ENCODE measurements at places on chromosomes 13 and 19.

- no peak for DNase-seq
Observed at GRCh38 chr13:91167706-91168385, 179.6 kb upstream of the MIR17HG start.

GRCh38 chr19:48329167-48329891 is 4.0 kb downstream of the EMP3 start:
- DNase-seq = peak; percentile 13

DNA sequence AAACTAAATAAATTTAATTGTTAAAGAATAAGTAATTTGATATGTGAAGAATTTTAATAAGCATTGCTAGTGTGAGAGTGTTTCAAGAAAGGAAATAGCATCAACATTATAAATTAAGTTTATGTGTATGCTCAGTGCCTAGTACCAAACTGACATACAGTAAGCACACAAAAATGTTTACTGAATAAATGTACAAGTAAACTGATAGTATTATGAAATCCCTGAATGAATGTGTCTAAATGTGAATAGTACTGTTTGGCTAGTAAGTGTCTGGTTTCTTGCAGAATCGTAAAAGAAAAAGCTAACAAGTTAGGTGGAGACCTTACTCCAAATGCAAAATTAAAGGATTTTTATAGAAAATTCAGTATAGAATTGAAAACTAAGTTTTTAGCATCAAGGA is 233.6 kb downstream of the PCDH9 start:
- no peak for DNase-seq

DNA sequence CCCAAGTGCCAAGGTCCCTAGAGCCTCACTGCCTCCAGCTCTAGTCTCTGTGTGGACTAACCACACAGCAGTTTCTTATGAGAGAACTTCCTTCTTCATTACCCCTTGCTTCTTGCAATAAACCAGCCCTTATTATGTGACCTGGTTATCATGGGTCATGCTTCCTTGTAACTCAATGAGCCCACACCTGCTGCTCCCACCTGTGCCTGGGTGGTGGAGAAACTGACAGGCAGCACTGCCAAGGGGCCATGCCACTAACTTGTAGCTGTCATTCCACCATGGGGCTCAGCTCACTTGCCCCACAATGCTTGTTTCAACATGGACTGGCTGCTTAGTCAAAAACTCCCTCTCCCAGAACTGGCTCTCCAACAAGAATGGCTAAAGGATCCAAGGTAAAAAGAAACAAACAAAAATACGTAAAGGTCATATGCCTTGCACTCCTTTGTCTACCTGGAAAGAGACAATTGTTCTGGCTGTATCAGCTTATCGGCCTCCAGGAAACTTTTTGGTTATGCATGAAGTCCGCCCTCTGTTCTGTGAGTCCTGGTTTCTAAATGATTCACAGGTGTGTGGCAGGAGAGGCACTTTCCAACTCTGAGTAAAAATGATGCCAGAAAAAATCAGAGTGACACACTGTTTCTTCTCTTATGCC is 446.4 kb downstream of the COG6 start:
- no peak for DNase-seq

DNA sequence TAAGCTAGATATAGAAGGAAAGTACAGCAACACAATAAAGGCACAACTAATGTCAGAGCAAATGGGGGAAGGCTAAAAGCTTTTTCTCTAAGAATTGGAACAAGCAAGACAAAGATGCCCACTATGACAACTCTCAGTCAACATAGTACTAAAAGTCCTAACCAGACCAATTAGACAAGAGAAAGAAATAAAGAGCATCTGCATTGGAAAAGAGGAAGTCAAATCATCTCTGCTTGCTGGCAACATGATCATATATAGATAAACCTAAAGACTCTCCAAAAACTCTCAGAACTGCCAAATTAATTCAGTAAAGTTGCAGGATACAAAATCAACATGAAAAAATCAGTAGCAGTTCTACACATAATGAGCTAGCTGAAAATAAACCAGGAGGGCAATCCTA is 542.0 kb downstream of the DIAPH3 start:
- DNase-seq = no peak
